ENCODE measurements at places on chromosomes 13 and 19.
A peak's percentile ranks its signal among the peaks of the same experiment; 100 is the strongest.

DNA sequence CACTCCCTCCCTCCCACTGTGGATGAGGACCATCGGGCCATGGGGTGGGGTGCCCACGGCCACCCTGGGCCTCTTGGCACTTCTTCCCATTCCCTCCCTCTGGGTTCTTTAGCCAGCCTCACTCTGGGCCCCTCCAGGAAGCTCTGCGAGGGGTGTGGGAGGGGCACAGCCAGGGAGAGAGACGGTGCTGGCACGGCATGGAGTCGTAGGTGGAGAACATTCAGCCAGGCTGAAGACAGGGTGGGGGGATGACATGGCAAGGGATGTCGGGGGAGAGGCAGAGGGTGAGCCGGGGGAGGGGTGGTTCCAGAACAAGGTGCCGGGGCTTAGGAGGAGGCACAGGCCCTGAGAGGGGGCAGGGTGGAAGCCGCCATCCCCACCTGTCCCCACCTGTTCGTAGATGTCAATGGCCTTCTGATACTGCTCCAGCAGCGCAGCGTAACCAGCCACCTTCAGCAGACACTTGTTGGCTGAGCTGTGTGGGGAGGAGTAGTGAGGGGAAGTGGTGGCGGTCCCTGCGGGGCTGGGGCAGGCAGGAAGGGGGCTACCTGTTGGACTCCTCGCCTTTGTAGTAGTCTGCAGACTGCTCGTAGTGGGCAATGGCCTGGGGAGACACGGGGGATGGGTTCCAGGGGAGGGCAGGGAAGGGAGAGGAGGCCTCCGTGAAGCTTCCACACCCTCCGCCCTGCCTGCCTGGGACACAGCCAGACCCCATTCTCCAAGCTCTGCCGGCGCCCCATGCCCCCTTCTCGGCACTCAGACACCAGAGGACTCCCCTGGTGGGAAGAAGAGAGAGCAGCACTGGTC, 8.8 kb upstream of the KPTN start:
- no peak for DNase-seq

- DNase-seq, result peak; percentile 7
Measured at GRCh38 chr19:4678881-4679790, 9.0 kb upstream of the MYDGF start.

GRCh38 chr13:50527188-50527587, 316.3 kb downstream of the DLEU7 start:
- no peak for DNase-seq

GRCh38 chr13:50593207-50593606, 250.3 kb downstream of the DLEU7 start:
- DNase-seq, result no peak

DNA sequence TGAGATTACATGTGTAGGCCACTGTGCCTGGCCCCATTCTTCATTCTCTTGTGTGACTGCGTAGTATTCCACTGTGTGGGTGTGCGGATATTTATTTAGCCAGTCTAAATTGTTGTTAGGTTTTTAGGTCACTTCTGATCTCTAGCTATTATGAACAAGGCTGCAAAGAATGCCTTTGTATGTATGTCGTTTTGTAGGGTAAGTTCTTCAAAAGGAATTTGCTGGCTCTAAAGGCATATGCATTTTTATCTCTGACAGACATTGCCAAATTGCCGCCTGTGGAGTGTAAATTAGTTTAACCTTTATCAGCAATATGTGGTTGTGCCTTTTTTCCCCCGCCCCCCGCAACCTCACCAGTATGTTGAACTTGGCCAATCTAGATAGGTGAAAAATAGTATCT, 30.3 kb upstream of the EHD2 start:
- DNase-seq, result no peak

GRCh38 chr13:36750946-36751345, 68.1 kb upstream of the RFXAP start:
- DNase-seq, result no peak

GRCh38 chr19:38263689-38264485, 486 bp upstream of the SPINT2 start:
- DNase-seq, result peak; percentile 89

DNA sequence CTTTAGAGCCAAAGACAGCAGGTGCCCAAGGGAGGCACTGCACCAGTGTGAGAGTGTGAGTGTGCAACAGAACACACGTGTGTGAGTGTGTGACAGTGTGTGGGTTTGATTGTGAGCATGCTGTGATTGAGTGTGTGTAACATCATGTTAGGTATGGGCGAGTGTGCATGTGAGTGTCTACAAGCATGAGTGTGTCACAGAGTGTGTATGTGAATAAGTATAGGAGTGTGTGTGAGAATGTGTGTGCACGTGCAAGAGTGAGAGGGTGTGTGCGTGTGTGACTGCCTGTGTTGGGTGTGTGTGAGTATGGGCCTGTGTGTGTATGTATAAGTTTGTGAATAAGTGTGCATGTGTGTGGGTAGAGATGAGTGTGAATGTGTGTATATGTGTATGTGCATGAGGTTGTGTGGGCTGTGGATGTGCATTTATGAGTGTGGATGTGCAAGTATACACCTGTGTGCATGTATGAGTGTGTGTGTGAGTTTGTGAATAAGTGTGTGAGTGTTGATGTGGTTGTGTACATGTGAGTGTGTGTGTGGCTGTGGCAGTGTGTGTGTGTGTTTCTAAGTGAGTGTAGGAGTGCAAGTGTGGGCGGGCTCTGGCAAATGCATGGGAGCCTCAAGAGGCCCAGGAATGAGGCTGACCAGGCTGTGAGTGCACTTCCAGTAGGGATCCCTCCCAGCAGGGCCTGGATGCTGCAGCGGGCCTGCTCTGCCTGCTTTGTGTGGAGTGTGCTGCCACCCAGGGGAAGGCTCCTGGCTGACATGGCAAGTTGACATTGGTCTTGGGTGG, 198.4 kb downstream of the COL4A1 start:
- DNase-seq, result no peak

DNA sequence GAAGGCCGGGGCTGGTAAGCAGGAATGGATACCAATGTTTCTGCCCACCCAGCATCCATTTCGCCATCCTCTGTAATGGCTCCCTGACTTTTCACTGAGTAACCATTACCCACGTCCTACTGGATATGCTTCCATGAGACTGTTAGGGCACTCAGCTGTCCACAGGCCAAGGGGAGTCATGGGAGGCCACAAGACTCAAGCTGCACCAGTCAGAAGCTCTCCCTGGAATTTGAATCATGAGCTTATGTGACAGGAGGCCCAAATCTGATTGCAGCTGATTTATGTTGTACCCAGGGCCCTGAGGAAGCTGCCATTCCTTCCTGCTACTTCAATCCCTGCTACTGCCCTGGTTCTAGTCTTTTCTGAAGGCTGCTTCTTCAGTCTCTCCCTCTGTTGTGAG, 28.3 kb downstream of the DEDD2 start:
- DNase-seq, result no peak

DNA sequence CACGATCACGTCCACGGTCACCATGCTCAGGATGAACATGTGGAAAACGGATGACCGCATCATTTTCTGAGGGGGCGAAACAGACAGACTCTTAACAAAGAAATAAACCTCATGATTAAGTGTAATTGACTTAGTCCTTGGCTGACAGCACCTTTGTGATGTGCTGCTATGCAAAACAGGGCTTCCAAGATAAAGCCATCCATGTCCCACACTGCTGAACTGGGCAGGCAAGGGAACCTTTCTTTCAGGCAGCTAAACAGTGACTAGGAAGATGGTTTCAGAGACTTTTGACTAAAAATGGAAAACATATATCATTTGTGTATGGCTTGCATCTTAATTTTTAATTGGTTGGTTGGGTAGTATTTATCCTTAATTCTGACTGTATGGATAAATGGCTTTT, 157.8 kb downstream of the NALCN start:
- no peak for DNase-seq

- no peak for DNase-seq
Measured at GRCh38 chr13:113656831-113657671, 947 bp downstream of the ATP4B start.

DNA sequence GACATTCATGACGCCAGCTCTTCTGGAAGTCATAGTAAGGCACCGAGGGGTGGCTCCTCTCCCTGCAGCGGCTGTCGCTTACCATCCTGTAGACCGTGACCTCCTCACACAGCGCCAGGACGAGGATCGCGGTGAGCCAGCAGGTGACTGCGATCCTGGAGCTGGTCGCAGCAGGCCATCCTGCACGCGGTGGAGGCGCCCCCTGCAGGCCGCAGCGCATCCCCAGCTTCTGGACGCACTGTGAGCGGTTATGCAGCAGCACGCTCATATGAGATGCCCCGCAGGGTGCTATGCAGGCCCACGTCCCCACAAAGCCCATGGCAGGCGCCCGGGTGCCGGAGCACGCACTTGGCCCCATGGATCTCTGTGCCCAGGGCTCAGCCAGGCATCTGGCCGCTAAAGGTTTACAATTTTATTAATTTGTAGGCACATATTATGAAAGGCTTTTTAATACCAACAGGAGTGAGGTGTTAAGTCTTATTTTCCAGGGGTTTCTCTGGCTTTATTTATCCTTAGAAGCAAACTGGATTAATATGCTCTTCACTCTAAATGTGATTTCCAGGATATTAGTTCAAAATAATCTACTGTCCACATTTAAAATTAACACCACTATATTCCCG, 35.6 kb upstream of the PSPC1 start:
- DNase-seq, result peak; percentile 24

DNA sequence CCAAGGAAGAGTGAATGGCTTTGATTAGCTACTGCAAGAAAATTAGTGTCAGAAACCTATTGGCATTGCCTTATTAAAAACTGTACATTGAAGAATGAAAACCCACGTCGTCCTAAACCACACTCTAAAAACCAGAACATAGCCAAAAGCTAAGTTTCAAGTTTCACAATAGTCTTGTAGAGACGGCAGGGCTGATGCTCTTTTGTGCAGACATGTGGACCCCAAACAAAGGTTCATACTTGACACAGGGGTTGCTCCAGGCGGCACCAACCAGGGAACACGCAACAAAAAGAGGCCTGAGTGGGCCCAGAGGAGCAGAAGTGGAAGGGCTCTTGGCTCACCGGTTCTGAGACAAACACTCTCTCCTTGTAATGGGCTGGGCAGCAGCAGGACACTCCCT, 28.6 kb upstream of the MIR17HG start:
- DNase-seq, result no peak

DNA sequence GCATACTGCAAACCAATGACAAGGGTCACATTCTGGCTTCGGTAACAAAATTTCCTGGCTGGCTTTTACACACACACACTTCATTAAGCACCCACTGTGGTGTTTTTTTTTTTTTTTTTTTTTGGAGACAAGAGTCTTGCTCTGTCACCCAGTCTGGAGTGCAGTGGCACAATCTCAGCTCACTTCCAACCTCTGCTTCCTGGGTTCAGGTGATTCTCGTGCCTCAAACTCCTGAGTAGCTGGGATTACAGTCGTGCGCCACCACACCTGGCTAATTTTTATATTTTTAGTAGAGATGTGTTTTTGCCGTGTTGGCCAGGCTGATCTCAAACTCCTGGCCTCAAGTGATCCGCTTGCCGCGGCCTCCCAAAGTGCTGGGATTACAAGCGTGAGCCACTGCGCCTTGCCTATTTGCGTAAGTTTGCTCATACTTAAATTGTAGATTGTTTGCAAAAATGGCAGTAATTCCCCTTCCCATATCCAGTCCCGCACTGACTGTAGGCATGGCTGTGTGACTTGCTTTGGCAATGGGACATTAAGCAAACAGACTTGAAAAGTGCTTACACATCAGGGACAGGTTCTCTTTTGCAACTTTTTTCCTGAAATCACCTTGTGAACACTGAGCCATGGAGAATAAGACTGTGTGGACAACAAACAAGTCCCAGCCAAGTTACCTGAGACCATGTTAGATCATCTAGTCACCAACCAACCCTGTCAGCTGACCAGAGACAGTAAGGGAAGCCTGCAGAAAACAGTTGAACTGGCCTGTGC, 42.1 kb upstream of the EBPL start:
- DNase-seq, result no peak

GRCh38 chr13:78993792-78994191, 334.8 kb upstream of the OBI1 start:
- DNase-seq, result no peak

DNA sequence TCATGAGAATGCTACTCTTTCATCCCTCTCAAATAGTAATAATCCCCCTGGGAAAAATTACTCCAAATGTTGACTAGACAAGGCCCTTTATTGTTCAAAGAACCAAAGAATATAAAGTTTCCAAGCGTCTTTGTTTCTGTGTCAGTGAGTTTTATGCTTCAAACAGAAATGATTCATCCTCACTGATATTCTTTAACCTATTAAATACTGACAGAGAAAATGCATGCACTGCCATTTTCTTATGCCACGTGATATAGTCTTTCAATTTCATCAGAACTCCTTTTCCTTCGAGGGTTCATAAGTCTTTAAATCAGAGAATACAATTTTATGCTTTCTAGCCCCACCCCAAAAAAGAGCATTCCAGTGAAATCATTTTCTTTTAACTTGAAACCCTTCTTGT, 211.6 kb downstream of the SHISA2 start:
- DNase-seq, result no peak

DNA sequence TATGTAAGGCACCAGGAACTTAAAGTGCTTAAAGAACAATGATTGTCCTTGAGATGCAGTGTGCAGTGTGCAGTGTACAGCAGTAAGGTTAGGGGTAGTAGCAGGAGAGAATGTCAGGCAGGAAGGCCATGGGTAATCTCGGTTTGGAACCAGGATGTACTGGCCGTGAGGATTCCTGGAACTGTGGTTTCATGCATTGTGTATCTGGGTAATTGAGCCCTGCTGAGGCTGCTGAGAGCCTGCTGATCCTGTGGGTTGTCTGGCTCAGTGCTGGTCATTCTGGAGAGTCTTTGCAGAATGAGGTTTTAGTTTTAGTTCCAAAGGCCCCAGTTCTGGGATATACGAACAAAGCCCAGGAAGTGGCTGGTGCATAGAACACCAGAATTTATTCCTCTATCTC, 71.0 kb downstream of the ZNF568 start:
- no peak for DNase-seq

- DNase-seq, result no peak
Measured at GRCh38 chr13:42109957-42110356, 61.5 kb downstream of the DGKH start.

- no peak for DNase-seq
Measured at GRCh38 chr13:98372876-98373275, 195.8 kb upstream of the RNF113B start.

DNA sequence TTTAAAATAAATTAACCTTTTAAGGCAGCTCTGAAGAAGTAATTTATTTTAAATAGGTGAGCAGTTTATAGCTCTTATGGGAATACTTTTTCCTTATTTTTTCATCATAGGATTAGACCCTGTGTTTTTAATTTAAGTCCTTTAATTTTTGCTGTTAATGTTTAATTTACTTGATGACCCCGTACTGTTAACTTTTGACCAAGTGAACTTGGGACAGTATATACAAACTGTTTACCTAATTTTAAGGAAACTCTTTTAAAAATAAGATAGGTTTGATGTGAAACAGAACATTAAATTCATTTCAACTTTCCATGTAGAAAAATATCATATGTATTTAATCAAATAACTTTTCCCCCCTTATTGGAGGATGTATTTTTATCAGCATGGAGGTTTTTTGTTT, 74.4 kb downstream of the KCNRG start:
- DNase-seq, result no peak

DNA sequence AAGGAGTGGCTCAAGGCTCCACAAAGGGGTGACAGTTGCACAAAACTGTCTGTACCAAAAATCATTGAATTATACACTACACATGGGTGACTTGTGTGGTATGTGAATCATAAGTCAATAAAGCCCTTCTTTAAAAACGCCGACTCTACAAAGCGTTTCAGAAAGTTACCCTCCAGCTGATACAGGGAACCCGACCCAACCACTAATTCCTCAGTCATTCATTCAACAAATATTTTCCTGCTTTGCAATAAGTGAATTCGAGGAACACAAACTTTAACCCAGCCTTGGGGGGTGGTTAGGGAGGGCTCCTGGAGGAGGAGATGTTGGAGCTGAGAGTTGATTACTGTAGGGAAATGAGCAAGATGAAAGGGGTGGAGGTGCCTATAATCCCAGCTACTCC, 32.0 kb downstream of the LTBP4 start:
- DNase-seq, result no peak

All from CD4-positive, alpha-beta T cell treated with Interleukin-1 beta for 1 hour (primary cell).